ENCODE measurements at places on chromosomes 2 and 18. TPM values are rescaled to one million over a fixed set of nuclear protein-coding genes. Genes with fewer than 3 reads are reported as not detected.

Gene SCN3A
- 0.35 TPM for total RNA-seq

Gene SIX3
- not detected for total RNA-seq

Gene COBLL1
- total RNA-seq: 9.0 TPM

Gene PLCD4
- 0.93 TPM for total RNA-seq

Gene HS1BP3
- 52.3 TPM for total RNA-seq

Gene CRACDL
- 13.3 TPM for total RNA-seq

Gene SCTR
- total RNA-seq: not detected

Gene RND3
- total RNA-seq: 101 TPM

Gene ATP8B1
- total RNA-seq: 56.7 TPM

Gene ANTXR1
- total RNA-seq: 46.6 TPM

Gene CTIF
- 55.4 TPM for total RNA-seq

Gene DNAH7
- total RNA-seq: 0.12 TPM

Gene TMEM198
- 0.29 TPM for total RNA-seq

GRCh38 chr18:38571651-38572050, 1006.1 kb upstream of the CELF4 start:
- DNase-seq: no peak

DNA sequence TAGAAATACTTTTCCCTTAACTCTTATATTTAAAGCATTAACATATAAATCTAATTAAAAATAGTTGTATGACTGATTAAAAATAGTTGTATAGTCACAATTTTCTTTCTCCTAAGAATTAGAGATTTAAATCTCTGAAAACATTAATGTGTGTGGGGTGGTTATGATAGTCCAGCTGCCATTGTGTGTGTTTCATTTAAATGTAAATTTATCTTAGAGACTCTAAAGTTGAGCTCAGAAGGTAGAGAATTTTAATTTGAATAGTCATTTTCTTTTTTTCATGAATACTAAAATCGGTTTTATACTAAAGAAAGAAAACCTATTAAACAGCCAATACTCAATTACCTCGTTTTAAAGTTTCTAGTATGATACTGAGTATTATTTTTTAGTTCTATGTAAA, 18.6 kb downstream of the GREB1L start:
- DNase-seq: no peak

- DNase-seq: peak; percentile 51
These were observed 30.2 kb downstream of the PRKCE start for GRCh38 chr2:45681675-45682074.

- DNase-seq: no peak
These were observed 62.0 kb downstream of the RPL31 start for GRCh38 chr2:101064125-101064502.

DNA sequence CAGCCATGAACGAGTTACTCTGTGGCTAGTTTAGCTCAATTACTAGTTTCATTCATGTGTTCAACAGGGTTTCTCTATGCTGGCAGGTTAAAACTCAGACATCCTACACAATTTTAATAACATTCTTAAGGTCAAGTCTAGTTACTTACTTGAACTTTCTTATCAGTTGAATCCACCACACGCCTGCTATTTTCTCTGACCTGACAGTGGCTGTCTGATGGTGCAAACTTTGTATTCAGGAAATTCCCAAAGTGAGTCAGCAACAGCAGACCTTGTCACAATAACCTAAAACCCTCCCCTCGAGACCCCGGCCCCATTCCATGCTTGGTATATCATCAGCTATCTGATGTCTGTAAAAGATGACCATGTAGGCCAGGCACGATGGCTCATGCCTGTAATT, 20.8 kb upstream of the CIDEA start:
- no peak for DNase-seq

GRCh38 chr2:183269956-183270355, 145.7 kb downstream of the NUP35 start:
- DNase-seq: peak; percentile 29

- DNase-seq: no peak
These were observed 49.4 kb downstream of the POLE4 start for GRCh38 chr2:75007819-75008218.

DNA sequence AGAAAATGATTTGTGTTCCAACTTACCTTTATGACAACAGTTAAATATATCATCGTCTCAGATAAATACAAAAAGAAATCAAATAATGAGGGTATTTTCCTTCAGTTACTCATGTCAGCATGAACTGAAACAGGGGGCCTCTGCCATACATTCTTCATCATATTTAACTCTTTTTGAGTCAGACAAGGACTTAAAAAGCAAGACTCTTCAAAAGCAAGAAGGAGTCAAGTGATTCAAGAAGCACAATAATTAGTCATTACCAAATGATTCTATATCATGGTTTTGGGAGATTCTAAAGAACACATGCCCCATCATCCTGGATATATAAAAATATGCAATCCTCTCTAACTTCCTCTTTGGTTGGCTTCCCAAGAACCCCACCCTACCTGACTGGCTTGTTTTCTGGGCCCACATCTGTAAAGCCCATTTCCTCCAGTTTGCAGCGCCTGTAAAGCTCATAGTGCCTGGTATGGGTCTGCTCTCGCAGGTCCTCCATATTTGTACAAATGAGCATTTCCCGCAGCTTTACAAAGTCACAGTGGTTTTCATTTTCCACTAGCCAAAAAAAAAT, 49.7 kb downstream of the SEPTIN10 start:
- DNase-seq: no peak

GRCh38 chr2:218953366-218953954, 6.0 kb upstream of the CDK5R2 start:
- no peak for DNase-seq

- DNase-seq: no peak
These were observed 64.5 kb downstream of the SUCLG1 start for GRCh38 chr2:84394628-84395027.

DNA sequence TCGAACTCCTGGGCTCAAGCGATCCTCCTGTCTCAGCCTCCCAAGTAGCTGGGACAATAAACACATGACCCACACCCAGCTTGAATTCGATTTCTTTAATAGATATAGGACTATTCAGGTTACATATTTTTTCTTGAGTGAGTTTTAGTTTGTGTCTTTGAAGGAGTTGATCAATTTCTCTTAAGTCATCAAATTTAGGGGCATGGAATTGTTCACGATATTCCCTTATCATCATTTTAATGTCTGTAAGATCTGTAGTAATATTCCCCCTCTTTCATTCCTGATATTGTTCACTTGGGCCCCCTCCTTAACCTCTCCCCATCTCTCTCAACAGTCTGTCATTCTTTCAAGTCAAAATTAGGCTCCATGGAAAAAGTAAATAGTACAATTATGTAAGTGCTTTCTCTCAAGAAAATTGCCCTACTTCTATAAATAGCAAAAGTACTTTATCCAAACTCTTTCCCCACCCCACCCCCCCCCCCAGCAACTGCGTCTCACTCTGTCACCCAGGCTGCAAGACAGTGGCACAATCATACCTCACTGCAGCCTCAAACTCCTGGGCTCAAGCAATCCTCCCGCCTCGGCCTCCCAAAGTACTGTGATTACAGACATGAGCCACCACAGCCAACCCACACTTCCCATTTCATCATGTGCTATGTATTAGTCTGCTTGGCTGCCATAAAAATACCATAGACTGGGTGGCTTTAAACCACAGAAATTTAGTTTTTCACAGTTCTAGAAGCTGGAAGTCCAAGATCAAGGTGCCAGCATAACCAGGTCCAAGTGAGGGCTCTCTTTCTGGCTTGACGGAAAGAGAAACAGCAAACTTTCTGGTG, 20.1 kb downstream of the WDR33 start:
- no peak for DNase-seq

DNA sequence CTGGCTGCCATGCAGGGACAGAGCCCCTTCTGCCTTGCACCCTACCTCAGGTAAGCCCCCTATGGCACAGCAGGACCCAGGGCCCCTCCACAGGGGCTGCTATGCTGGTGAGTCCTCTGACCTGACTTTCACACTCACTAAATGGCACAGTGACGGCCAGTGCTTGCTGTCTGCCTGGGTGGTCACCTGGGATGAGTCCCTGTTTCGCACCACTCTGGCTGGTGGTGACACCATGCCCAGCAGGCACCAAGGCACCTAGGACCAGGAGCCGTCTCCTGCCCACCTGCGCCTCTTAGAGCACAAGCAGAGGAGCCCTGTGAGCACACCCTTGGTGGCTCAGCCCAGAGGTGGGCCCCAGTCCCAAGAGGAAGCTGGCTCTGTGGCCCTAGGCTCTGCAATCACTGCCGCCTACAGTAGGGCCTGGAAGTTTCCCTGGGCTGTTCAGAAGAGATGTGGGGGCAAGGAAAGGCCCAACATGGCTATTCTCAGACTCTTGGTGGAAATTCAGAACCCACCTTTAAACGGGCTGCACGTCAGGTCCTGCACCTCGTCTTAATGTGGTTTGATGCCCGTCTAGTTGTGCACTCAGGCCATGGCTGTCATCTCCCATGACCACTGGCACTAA, 96.0 kb downstream of the PLB1 start:
- no peak for DNase-seq

- peak; percentile 16 for DNase-seq
These were observed 128.5 kb upstream of the RAB12 start for GRCh38 chr18:8480506-8481328.

DNA sequence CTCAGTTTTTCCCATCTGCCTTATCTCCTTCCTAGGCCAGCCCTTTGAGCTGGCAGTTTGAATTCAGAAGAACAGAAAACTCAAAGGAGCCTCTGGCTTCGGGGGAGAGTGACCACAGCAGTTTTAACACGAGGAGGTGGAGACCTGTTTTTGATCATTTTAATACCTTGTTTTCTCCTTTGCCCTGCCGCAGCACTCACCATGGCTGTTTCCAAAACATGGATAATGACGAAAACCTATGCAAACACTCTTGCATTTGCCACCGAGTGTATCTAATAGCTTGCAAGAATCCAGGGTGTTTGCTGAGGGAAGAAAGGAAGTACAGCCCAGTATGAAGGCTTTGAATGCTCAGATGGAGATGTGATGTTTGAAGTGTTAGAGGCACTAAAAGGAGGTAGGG, 167.1 kb downstream of the PRKCE start:
- no peak for DNase-seq

GRCh38 chr18:27491772-27492171, 306.7 kb upstream of the CHST9 start:
- DNase-seq: no peak

- no peak for DNase-seq
These were observed 30.8 kb downstream of the ATP6V1C2 start for GRCh38 chr2:10752236-10752635.

- DNase-seq: no peak
These were observed 19.4 kb downstream of the FOSL2 start for GRCh38 chr2:28411956-28412609.

DNA sequence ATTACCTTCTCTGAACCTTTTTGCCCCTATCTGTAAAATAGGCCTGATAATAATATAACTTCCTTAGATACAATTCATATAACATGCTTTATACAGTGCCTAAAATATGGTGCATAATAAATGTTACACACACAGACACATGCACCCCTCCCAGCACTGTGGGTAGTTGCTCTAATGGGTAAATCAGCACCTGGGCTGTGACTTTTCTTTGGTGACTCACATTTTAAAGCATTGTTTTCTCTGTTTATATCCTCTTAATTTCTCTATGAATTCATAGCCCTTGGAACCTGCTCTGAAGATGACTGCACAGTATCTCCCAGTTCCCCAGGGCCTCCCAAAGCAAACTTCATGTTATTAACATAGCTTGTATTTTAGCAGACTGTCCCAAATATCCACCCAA, 248.2 kb upstream of the TNP1 start:
- no peak for DNase-seq

GRCh38 chr2:64763126-64763525, 109.4 kb upstream of the SERTAD2 start:
- no peak for DNase-seq

GRCh38 chr2:73986085-73986681, 1.5 kb downstream of the TET3 start:
- no peak for DNase-seq

- no peak for DNase-seq
These were observed 45.7 kb upstream of the LYPD1 start for GRCh38 chr2:132715386-132716351.

GRCh38 chr2:48558456-48558855, 28.5 kb downstream of the STON1 start:
- DNase-seq: no peak

GRCh38 chr18:42980426-42980825, 135.1 kb downstream of the RIT2 start:
- DNase-seq: no peak

DNA sequence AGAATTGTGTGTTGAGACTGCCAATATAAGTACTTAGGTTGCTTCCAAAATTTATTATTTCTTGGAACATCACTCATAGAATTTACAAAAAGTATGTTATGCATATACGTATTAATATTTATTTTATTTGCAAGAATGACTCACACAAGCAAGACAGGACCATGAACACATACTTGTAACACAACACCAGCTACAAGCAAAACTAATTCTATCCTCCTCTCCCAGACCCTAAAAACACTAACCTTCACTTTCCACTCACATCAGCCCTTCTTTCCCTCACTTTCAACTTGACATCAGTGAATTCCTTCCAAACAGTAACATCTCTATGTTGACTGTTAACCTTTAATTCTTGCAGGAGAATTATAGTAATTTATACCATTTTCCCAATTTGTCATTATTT, 24.3 kb downstream of the OSBPL1A start:
- DNase-seq: no peak

DNA sequence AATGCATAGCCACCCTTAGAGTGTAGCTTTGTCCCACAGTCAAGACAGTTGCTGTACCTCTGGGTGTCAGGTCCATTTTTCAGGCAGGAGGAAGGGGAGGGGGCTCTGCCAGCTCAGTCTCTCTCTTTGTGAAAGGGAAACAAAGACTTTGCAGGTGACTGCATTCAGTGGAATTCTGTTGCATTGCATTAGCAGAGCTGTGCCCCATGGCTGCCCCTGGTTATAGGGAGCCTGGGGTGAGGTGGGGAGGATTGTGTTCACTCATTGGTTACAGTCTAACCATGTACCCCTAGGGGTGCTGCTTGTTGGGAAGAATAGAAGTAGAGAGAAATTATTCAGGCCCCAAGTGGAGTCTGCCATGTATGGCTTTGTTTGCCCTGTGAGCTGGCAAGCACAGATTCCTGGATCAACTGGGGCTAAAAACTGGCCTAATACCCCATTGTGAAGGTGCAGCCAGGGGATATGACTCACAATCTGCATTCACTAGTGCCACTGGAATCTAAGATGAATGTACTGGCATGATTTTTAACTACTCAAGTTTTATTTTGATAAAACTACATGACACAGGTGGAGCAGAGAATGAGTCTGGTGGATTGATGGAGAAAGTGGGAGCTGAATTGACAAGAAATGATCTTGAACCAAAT, 118.4 kb downstream of the SH3BP4 start:
- DNase-seq: no peak

GRCh38 chr2:150095361-150096095, 391.9 kb downstream of the RND3 start:
- no peak for DNase-seq

GRCh38 chr2:181657379-181657778, 474 bp upstream of the CERKL start:
- DNase-seq: no peak

- DNase-seq: no peak
These were observed 35.4 kb upstream of the WIPF1 start for GRCh38 chr2:174632841-174633622.

All from glomerular endothelial cell (primary cell).